ENCODE measurements at places on chromosomes 11 and 22. TPM values are rescaled to one million over a fixed set of nuclear protein-coding genes. Genes with fewer than 3 reads are reported as not detected.

CECR2 gene
- 0.37 TPM for total RNA-seq

NLRP10 gene
- 10.7 TPM for total RNA-seq

MMP1 gene
- total RNA-seq = 221 TPM

MCHR1 gene
- 0.50 TPM for total RNA-seq

TH gene
- not detected for total RNA-seq

PTGDR2 gene
- total RNA-seq = 0.11 TPM

OR5A1 gene
- not detected for total RNA-seq

SCGB2A2 gene
- total RNA-seq = not detected

RBX1 gene
- 87.8 TPM for total RNA-seq

MICAL2 gene
- 241 TPM for total RNA-seq

INS gene
- total RNA-seq = not detected

IGSF22 gene
- not detected for total RNA-seq

KRTAP5-11 gene
- total RNA-seq = not detected

DLG2 gene
- 1.1 TPM for total RNA-seq

PHRF1 gene
- total RNA-seq = 33.1 TPM

MYOD1 gene
- 0.12 TPM for total RNA-seq

CREB3L1 gene
- total RNA-seq = 27.1 TPM

GVQW3 gene
- 2.3 TPM for total RNA-seq

Data from uterine smooth muscle cell (primary cell).